ENCODE measurements at places on chromosomes 3 and 15. TPM values are rescaled to one million over a fixed set of nuclear protein-coding genes. Genes with fewer than 3 reads are reported as not detected.

The ANKUB1 gene
- polyA plus RNA-seq: not detected

DNA sequence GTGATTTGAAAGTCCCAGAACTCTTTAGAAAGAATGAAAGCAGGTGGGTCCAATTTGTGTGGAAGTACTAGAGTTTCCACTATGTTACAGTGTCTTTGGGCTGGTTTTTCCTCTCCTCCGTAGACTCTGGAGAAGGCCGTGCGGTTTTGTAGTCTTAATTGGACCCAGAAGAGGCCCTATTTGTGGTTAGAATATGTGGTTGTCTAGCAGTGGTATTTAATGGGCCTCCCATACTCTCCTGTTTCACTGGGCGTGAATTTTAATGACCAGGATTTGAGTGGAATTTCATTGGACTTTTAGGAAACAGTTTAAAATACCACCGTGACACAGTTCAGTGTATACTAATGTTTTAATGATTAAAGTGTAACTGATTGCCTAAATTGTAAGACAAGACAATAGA, 182.3 kb downstream of the BBX start:
- DNase-seq: no peak

DNA sequence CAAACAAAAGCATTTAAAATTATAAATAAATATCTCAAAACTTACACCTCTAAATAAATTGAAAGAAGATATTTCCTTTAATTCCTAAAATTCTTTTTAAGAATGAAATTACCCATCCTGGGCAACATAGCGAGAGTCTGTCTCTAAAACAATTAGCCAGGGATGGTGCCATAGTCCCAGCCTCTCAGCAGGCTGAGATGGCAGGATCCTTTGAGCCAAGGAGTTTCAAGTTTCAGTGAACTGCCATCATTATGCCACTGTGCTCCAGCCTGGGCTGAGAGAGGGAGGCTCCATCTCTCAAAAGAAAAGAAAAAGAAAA, 25.4 kb downstream of the AADAC start:
- no peak for DNase-seq

DNA sequence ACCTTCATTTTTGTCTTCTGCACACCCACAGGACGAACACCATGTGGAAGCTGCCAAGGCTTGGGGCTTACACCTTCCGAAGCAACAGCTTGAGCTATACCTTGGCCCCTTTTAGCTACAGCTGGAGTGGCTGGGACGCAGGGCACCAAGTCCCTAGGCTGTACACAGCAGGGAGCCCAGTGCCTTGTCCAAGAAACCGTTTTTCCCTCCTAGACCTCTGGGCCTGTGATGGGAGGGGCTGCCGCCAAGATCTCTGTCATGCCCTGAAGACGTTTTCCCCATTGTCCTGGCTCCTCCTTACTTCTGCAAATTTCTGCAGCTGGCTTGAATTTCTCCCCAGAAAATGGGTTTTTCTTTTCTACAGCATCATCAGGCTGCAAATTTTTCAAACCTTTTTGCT, 7.8 kb downstream of the CNTN4 start:
- no peak for DNase-seq

DNA sequence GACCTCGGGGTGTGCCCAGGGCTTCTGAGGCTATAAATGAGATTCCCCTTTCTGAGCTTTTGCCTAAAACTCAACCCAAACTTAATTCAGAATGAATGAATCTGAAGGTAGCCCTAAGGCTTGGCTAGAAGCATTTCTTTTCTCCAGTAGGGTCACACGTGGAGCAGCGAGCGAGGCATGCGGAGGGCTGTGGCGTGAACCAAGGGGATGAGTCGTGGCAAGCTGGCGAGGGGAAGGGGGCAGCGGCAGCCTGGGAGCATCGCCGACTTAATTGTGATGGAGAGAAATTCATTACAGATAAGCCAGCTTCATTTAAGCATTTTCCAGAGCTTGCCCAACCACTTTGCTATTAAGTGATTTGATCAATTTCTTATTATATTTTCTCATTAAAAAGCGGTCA, 79.9 kb downstream of the CHSY1 start:
- no peak for DNase-seq

DNA sequence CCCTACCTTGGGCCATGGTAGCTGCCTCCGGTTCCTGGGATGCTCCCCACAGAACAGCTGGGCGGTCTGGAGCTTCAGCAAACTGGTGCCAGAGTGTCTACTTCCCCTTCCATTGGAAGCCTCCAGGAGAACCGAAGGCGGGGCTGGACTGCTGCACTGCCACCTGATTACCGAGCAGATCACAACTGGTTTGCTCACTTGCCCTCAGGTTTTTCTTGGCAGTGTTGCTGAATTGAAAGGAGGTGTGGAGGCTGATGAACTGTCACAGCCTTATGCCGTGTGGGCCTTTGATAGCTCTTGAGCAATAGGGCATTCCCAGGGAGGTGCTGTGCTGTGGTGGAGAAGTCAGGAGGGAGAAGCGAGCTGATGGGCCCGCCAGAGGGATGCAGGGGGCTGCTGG, at the start of gene TGM5:
Gene TGM5, minus strand, starts transcription at position 95 of the 400 bp plus-strand sequence. Its CDS starts 79 bp downstream, at position 16.
- DNase-seq: no peak

GRCh38 chr3:68228856-68229255, 574.4 kb upstream of the SUCLG2 start:
- DNase-seq: no peak

DNA sequence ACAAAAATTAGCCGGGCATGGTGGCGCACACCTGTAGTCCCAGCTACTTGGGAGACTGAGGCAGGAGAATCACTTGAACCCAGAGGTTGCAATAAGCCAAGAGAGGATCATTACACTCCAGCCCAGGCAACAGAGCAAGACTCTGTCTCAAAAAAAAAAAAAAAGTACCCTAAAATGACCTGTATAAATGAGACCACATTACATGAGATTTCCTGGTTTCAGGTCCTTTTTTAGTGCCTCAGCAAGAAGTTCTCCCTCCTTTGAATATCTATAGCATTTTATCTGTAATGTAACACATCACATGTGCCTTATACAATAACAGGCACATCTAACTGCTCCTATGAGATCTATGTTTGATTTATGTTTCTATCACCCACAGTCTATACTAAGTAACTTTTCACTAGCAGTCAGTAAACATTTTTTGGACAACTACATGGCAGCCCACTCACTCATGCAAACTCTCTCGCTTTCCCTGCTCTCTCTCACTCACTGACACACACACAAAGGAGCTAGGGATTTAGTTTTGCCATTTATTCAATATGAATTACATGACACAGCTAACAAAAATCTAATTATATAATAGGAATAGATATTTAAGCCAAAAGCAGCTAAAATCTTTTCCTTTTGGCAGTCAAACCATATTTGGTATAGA, 34.1 kb downstream of the ADAM10 start:
- no peak for DNase-seq

DNA sequence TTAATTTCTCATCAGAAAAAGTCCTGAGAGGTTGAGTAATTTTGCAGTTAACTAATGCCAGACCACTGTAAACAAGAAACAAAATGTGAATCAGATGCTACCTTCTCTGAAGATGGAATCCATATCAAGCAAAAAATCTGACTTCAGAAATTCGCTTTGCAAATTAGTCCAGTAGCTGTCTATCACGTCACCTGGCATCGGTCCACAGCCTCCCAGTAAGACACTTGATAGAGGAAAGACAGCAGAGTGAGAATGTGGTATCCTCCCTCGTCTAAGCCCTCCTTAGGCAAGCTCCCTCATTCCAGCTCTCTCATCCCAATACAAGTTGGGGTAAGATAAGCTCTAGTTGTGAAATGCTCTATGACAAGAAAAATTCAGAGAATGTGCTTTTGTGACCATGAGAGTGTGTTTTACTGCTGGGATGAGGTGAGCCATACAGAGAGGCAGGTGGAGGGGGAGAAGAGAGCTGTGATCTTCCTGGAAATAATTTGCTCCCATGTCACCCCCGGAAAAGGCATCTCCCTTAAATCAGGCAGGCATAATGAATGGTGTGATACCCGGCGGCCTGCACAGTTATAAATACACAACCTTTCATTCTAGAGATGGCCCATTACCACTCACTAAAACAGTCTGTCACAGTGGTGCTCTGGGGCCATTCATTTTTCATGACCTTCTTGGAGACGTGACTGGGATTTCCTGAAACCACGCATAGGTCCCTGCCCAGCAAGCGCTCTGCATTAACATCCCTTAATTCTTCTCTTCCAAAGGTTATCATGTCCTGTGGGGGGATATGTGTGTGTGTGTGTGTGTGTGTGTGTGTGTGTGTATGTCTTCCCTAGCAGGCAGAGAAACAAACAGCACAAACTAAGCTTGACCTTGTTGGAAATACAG, 602.0 kb upstream of the KCNMB2 start:
- DNase-seq: no peak

DNA sequence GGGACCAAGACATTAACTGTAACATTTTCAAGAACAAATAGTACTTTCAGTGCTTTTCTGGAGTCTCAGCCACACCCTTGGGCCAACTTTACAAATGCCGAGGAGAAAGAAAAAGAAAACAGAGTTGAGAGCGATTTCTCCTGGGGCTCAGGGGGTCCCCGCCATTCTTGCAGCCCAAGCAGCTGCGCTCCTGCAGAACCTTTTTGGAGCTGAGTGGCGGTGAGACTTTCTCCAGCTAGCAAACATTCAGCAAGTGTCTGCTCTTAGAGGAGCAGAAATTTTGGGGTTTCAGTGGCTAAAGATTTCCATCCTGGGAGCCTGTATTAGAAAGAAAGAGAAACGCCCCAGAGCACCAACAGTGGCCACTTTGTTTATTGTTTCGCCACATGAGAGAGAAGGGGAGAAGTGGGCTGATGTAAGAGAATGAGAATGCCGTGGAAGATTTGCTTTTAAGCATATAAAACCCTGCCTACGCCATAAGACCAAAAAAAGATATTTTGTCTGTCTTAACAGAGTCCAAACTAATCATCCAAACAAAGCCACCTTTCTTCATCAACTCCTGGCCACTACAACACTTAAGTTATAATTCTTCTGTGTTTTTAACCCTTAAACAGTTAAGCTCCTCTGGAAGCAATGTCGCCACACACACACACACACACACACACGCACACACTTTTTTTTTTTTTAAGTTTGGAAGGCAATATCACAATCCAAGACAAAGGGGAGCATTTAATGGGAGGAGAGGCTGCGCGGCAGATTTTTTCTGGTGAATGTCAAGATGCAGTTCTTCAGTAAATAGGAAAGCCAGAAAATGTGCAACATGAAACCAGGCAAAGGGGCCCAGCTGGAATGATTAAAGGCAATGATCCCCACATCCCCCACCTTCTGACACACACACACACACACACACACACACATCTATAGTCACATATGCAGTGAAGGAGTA, 19.2 kb downstream of the EID1 start:
- no peak for DNase-seq

The CRYGS gene
- polyA plus RNA-seq: 2.4 TPM

GRCh38 chr3:99803297-99803696, 14.4 kb upstream of the CMSS1 start:
- no peak for DNase-seq

DNA sequence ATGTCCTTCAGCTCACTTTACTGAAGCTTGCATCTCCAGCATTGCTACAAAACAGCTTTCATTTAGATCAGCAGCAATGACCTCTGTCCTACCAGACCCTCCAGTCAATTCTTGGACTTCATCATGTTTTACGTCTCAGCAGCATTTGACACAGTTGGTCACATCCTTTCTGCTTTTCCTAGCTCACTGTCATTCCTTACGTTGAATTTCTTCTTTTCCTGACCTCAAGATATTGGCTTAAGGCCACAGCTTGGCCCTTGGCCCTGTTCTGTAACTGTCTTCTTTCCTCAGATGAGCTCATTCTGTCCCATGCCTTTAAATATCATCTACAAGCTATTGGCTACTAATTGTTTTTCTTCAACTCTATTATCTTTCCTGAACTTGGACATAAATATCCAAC, 576.2 kb upstream of the KCNMB2 start:
- DNase-seq: no peak

DNA sequence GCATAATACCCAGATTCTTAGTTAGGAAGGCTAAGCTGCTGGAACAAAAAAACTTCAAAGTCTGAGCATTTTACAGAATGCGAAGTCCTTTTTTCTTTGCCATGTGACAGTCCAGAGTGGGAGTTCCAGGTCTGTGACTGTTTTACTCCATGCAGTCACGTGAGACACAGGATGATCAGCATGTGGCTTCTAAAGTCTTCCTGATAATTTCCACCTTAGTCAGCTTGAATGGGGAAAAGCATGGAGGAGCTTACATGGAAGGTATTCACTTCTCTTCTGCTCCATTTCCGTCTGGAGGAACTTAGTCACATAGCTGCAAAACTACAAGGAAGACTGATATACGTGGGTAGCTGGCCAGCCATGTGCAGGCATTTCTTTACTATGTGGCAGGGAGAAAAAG, 1.7 kb downstream of the SNTN start:
- no peak for DNase-seq

DNA sequence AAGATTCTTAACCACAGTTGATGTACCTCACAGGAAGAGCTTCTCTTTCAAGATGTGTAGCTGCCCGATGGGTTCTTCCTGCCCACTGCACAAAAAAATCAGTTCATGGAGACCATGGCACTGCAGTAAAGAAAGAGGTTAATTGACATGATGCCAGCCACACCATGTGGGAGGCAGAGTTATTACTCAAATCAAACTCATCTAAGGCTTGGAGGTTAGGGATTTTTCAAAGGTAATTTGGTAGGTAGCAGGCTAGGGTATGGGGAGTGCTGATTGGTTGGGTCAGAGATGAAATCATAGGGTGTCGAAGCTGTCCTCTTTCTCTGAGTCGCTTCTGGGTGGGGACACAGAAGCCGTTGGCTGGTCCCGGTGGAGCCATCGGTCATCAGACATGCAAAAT, 57.4 kb upstream of the BDH1 start:
- DNase-seq: no peak

GRCh38 chr3:180358179-180358578, 243.8 kb upstream of the TTC14 start:
- no peak for DNase-seq

The CCDC39 gene
- 0.30 TPM for polyA plus RNA-seq

The CGNL1 gene
- polyA plus RNA-seq: 8.1 TPM

The EEF1AKMT4 gene
- polyA plus RNA-seq: 0.87 TPM

DNA sequence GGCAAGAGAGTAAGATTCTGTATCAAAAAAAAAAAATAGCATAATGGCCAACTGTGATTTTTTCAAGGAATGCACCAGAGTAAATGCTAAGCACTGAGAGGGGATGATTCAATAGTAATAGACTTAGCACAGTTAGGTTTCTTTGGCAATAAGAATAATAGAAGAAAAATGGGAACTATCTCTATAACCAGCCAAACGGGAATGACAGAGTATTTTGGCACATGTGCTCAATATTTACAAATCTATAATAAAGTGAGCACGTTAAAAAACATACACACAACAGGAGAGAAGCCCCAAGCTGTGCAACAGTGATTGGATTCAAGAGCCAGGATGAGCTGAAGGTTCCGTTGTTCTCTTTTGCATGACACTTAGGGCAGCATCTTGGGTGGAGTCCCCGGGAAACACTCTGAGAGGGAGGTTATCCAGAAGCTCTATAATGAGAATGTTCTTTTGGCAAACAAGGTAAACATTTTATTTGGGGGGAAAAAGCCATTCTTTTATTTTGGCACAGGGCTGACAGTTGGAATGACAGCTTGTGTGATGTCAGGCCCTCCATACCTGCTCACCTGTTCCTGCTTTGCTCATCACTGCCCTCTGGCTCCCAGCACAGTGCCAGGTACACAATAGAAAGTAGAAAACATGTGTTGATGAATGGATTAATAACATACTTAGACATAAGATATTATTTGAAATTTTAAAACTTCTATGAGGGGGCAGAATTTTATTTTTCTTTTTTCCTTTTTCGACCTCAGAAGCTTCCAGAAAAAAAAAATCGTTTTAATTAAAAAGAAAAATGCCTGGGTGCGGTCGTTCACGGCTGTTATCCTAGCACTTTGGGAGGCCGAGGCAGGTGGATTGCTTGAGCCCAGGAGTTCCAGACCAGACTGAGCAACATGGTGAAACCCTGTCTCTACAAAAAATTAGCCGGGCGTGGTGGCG, 44.0 kb upstream of the MUC4 start:
- no peak for DNase-seq

The CFAP100 gene
- 0.06 TPM for polyA plus RNA-seq

- no peak for DNase-seq
These were observed 249.1 kb downstream of the IL5RA start for GRCh38 chr3:2861120-2861519.
